ENCODE measurements at places on chromosomes 12 and 14.
A peak's percentile ranks its signal among the peaks of the same experiment; 100 is the strongest.

- DNase-seq, result no peak
- no peaks in the 10 kb centered on the region for H3K36me3 ChIP-seq
- H3K4me3 ChIP-seq, result no peak overlapping the region
- H3K27me3 ChIP-seq, result peaks cover 3% of the 10 kb centered on the region
- no peak overlapping the region for H3K27ac ChIP-seq
- H3K4me1 ChIP-seq, result no peaks in the 10 kb centered on the region
Observed at GRCh38 chr12:22577667-22578066, 33.3 kb upstream of the C2CD5 start.

GRCh38 chr12:6980740-6981139 lies 10.0 kb downstream of the EMG1 start:
- 0 out of 2 replicates have a peak, but pooled peaks cover 1% of the 10 kb centered on the region for H3K27me3 ChIP-seq
- no peak for DNase-seq
- H3K27ac ChIP-seq, result peak overlapping the region; percentile 24
- peaks cover 5% of the 10 kb centered on the region for H3K36me3 ChIP-seq

GRCh38 chr12:15532364-15532977 lies 210.2 kb downstream of the PTPRO start:
- no peaks in the 10 kb centered on the region for H3K36me3 ChIP-seq
- peaks cover 25% of the 10 kb centered on the region for H3K4me1 ChIP-seq
- H3K27ac ChIP-seq, result no peak overlapping the region
- H3K27me3 ChIP-seq, result peaks cover 5% of the 10 kb centered on the region
- DNase-seq, result peak; percentile 73

- H3K4me1 ChIP-seq, result no peaks in the 10 kb centered on the region
- no peaks in the 10 kb centered on the region for H3K36me3 ChIP-seq
- H3K4me3 ChIP-seq, result no peak overlapping the region
- no peak overlapping the region for H3K27ac ChIP-seq
- peaks cover 3% of the 10 kb centered on the region for H3K27me3 ChIP-seq
Observed at GRCh38 chr12:109346920-109347319, 780 bp upstream of the MYO1H start.

DNA sequence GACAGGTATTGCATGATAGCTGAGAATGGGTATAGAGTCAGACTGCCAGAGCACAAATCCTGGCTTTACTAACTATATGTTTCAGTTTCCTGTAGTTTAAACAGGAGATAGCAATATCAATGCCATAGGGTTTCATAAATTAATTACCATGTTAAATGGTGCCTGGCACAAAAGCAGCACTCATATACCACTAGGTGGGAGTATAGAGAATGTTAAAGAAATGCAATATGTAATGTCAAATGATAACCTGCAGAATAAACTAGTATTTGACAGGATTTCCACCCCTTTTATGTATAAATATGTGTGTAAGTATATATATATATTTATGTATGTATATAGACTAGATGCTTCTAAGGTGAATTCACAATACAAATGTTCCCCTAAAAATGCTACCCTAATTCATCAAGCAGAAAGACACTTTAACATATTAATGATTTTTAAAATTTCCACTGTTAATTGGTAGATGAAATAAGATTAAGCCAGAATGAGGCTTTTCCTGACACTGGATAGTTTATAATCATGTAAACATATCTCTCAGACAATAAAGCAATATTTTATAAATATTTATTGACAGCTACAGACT lies 8.6 kb downstream of the WDR89 start:
- no peaks in the 10 kb centered on the region for H3K4me1 ChIP-seq
- no peak overlapping the region for H3K27ac ChIP-seq
- H3K27me3 ChIP-seq, result peaks cover 2% of the 10 kb centered on the region
- H3K4me3 ChIP-seq, result no peak overlapping the region

GRCh38 chr12:127101076-127101475 lies 1165.9 kb upstream of the TMEM132C start:
- no peaks in the 10 kb centered on the region for H3K36me3 ChIP-seq
- H3K27ac ChIP-seq, result no peak overlapping the region
- no peaks in the 10 kb centered on the region for H3K4me1 ChIP-seq
- DNase-seq, result no peak
- H3K27me3 ChIP-seq, result peaks cover 7% of the 10 kb centered on the region

- peaks cover 84% of the 10 kb centered on the region for H3K4me1 ChIP-seq
- H3K27me3 ChIP-seq, result no peaks in the 10 kb centered on the region
- no peak for DNase-seq
- H3K27ac ChIP-seq, result peak overlapping the region; percentile 94
Observed at GRCh38 chr14:51552768-51553404, 98.8 kb upstream of the FRMD6 start.

GRCh38 chr14:85619851-85620250 lies 89.9 kb downstream of the FLRT2 start:
- H3K4me1 ChIP-seq, result peaks cover 29% of the 10 kb centered on the region
- DNase-seq, result no peak
- H3K27me3 ChIP-seq, result no peaks in the 10 kb centered on the region
- H3K36me3 ChIP-seq, result peaks cover 34% of the 10 kb centered on the region
- no peak overlapping the region for H3K27ac ChIP-seq
- no peak overlapping the region for H3K4me3 ChIP-seq

Data from HFFc6 (cell line).